ENCODE measurements at places on chromosomes 5 and 9.

- DNase-seq = no peak
Observed at GRCh38 chr9:34996905-34997279, 7.3 kb downstream of the DNAJB5 start.

- DNase-seq = no peak
Observed at GRCh38 chr9:90813523-90813922, 11.9 kb downstream of the SYK start.

DNA sequence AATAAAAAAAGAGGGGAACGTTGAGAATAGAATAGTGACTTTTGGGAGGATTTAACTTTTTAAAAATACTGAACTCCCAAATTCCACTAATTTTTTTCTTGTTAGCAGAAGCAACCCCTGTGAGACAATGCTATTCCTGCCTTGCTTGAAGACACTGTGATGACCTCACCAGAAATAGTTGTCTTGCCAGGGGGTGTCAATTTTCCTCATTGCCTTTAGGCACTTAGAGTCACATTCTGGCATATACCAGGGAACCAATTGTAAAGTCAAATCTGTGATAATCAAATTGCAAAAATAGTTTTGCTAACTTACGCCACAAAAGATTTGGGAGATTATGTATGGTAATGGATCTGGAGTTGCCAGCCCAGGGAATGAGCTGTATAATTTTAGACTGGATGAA lies 42.8 kb upstream of the RPS23 start:
- DNase-seq = no peak

- DNase-seq = no peak
Observed at GRCh38 chr9:126397056-126397455, 70.4 kb downstream of the MVB12B start.

- DNase-seq = no peak
Observed at GRCh38 chr9:121567500-121568342, 68.1 kb upstream of the GGTA1 start.

DNA sequence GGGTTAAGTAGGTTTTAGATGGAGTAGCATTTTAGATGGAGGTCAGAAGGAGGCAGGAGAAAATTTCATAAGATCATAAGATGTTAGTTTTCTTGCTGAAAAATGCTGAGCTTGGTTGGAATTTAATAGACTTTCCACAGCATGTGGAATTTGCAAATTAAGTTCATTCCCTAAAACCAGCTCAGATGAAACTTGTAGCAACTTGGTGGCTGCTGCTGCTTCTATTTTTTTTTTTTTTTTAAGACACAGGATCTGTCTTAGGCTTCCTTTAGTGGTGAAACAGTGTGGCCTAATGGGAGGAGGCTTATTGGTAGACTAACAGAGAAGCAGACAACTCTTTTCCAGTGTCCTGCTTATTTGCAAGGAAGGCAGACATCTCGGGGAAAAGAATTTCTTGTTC lies 154.5 kb downstream of the AOPEP start:
- no peak for DNase-seq

- DNase-seq = no peak
Observed at GRCh38 chr5:78587775-78588291, 60.7 kb downstream of the LHFPL2 start.

DNA sequence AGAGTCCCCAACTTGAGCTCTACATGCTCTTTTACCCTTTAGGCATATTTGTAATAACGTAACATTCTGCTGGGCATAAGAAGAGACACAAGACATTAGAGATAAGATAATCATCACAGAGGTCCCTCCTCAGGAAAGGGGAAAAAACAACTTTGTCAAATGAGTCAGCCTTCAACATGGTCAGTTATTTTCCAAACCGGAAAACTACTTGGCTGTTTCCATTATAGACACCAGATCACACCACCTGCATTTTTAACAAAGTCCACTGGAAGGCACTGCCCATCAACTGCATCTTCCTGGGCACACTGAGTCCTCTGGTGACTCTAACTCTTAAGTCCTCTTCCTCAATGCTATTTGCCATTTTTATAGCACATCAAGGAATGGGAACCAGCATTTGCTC lies 221.8 kb downstream of the FAM114A2 start:
- DNase-seq = no peak
